Stimulated activated CD8-positive, alpha-beta memory T cell treated with anti-CD3 and anti-CD28 coated beads, Interleukin-15, amount 100 ng/mL, for 4 hours (primary cell): ENCODE measurements at places on chromosomes 5 and 9.

DNA sequence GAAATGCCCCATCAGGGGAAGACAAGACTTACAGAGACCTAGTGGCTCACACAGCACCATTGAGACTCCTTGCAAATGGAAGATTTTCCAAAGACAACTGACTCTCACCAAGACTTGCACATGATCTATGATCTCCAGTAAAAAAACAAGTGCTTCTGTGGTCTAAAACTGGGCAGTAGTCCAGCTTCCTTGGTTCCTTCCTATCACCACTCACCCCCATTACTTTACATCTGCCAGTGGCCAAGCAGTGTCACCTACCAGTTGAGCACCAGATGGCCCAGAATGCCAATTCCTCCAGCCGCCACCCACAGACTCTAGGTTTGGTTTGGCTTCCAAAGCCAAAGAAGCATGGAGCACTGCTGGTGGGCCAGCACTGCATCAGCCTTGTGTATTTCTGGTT is 47.7 kb downstream of the SH3TC2 start:
- DNase-seq, result no peak

DNA sequence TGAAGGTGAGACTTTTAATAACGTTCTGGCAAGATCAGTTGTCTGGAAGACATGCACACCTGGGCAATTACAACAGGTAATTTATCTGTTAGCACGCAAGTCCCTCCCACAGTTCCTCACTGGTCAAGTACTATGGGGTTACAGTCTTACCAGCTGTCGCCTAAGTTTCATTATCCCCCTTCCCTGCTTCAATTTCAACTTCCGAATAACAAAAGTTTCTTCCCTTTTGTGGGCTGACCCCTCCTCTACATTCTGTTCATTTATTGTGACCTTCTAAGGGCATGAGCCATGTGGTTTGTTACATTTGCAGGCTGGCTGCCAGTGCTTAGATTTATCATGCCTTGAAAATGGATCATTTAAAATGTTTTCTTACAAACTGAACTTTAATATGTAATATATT is 16.5 kb downstream of the GAPT start:
- DNase-seq, result no peak

GRCh38 chr9:130768265-130768664 is 66.8 kb upstream of the ABL1 start:
- no peak for DNase-seq

DNA sequence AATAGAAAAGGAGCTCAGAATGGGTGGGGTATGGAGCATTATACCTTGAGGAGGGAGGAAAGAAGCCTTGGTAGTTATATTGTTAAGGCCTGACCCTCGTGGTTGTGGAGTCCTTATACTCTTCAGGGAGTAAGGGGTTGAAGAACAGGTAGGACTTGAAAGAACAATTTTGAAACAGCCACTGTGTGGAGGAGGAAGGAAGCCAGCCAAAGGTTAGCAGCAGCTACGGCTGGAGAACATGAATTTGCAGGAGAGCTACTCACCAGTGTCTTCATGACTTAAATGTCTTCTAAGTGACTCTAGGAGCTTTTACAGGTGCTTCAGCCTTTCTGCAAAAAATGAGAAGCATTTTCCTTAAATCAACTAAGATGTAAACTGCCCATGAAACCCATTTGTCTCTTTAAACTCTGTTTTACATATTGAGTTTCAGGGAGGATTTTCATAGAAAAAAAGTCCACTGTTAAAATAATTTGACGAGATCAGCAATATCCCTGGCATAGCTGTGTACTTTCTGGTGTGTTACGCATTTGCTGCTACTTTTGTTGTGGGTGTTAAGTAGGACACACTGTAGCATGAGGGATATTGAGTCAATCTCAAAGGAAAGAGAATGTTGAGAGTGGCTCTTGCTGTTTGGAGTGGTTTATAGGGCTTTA is 110.6 kb upstream of the ELL2 start:
- no peak for DNase-seq

DNA sequence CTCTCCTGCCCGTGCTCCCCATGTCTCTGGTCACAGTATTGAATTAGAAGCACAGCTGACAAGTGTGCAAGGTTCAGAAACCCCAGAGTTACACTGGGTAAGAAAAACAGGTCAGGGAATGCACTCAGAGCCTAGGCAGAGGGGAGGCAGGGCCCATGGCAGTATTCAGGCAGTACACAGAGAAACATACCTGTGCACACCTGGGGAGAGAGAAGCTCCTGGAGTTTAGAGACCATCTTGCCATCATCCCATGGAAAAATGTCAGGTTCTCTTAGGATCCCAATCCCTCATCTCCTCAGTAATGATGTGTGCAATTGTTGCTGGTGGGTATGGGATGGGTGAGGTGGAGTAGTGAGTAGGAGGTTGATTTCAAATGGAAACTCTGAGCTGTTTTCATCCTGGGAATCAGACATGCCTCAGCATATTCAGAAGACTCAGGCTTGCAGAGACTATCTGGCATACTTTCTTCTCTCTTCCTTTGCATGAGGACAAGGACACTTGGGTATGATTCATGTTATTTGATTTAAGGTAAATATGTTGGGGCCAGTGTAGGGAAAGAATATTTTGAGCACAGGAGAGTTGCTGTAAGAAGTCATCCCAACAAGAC is 228.5 kb downstream of the ESM1 start:
- DNase-seq, result no peak

DNA sequence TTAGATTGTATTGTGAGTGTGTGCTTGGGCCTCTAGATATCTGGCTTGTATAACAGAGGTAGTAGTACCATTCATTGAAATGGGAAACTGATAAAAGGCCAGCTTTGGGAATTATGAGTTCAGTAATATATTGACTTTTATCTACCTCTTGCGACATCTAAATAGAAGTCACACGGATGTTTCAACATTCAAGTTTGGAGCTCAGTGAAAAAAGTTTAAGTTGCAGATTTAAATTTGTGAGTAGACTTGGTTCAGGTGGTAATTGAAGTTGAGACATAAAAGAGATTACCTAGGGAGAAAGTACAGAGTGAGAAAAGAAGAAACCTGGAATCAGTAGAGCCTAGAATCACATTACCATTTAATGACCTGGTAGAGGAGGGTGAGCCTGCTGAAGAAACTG is 189.5 kb downstream of the FER start:
- no peak for DNase-seq

GRCh38 chr5:81883371-81883770 is 88.5 kb upstream of the ATG10 start:
- DNase-seq, result no peak

GRCh38 chr9:108760841-108761240 is 94.9 kb downstream of the ACTL7B start:
- DNase-seq, result no peak

DNA sequence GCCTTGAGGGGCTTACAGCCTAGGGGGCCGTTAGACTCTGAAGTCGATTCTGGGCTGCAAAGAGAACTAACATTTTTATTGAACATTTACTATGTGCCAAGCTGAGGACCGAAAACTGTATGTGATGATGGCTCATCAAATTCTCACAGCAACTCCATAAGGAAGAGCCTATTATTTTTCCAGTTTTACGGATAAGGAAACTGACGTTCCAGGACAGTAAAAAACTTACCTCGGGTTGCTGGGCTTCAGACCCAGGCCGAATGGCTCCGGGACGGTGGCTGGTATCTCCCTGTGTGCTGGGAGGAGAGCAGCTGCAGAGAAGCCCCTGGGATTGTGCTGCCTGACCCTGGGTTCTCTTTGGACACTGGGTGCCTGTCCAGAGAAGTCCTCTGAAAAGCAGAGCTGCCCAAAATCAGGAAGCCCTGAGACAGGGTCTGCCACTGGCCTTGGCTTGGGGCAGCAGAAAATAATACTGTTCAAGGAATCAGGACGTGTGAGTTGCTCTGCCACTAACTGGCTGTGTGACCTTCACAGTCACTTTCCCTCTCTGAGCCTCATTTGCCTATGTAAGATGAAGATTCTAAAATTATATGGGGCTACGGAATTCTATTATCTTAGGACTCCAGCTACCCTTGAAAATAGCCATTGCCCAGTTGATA is 116.3 kb upstream of the CPEB4 start:
- DNase-seq, result no peak

GRCh38 chr5:95884017-95884325 is 61.4 kb upstream of the GLRX start:
- DNase-seq, result no peak

- DNase-seq, result no peak
Measured at GRCh38 chr9:7258688-7259396, 501.1 kb downstream of the KDM4C start.

DNA sequence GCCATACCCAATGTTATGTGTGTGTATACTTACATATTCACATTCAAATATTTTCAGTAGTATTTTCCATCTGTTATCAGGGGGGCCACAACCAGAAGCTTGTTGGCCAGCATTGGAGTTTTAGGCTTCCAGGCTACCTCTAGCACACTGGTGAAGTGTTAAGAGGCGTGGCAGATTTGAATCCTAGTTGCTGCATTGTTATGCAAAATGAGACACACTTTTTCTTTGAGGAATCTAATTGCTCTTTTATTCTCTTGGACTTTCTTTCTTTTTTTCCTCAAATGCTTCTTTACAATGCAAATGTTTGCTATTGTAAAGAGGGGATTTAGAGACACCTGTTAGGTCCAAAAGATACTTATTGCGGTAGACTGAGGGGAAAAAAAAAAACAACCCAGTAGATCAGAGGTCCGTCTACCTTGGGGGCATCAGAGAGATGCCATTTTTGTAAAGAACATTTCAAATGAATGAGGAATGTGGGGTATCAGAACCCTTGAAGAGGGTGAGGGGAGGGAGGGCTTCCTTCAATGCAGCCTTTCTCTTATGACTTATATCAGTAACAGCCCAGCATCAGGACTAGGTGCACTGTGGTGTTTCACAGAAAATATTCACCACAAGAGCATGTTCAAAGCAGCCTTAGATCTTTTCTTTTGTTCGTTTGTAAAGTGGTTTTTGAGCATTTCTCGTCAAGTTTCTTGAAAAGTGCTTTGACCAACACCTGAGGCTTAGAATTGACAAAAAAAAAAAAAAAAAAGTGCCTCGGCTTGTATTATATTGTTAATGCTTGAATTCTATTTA is 3.8 kb downstream of the SMARCA2 start:
- no peak for DNase-seq

DNA sequence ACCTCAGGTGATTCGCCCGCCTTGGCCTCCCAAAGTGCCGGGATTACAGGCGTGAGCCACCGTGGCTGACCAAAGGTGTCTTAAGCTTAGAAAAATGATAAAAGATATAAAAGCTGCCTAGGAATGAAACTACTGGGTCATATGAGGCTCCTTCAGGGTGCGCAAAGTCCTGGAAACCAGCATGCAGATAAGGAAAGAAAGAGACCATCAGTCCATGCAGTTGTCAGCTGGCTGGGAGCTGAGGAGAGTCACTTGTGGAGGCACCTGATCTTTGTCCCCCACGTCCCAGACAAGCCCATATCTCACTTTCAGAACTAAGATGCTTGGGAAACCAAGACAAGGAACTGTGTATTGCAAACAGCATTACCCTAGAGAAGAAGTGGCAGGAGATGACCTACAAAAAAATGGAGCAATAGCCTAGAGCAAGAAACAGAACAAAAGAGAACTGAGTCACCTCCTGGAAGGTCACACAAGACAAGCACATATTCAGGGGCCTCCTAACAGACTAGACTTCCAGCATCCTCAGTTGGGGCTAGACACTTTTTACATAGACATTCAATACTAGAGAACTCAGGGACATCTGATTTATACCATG is 2.8 kb upstream of the CCDC125 start:
- no peak for DNase-seq

- DNase-seq, result no peak
Measured at GRCh38 chr5:157266286-157267007, 524 bp downstream of the CYFIP2 start.

DNA sequence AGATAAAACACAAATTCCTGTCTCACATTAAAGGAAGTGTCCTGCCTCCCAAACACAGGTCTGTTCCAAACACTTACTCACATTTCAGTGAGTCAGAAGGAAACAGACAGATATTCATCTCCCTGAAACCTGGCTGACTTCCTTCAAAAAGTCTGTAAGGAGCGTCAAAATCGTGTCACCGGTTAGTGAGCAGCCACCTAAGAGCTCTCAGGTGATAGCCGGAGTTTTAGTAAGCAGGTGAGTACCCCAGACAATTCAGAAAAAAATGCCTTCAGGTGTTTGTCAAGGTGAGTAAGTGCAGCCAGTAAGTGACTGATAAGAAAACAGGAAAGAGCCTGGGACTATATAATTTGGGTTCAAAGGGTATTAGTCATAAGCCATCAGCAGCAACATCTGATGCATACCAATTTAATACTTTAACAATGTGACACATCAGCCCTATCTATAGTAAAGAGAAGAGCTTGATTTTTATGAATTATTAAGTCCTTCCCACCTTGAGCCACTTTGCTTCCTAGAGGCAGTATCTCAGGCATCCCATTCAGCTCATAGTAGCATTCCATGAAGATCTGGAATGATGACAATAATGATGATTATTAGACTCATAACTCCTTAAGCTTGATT is 1.3 kb upstream of the ITGA2 start:
- DNase-seq, result no peak

- DNase-seq, result no peak
Measured at GRCh38 chr5:168039566-168040248, 251.7 kb upstream of the WWC1 start.

DNA sequence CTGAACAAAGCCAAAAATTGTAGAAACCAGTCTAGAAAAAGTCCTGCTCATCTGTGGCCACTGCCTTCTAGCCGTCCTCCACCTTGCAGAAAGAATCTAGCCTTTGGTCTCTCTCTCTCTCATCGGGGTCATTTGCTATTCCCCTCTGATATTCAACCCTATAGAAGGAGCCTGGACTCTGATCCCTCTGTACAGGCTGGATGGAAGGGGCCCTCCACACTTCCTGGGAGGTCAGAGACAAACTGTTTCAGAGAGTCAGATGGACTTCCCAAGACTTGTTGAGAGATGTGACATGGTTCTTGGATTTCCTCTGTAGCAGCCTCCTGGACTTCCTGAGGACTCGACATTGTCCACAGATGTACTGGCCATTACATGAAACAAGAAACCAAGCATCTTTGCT is 85.0 kb upstream of the RUSC2 start:
- no peak for DNase-seq

DNA sequence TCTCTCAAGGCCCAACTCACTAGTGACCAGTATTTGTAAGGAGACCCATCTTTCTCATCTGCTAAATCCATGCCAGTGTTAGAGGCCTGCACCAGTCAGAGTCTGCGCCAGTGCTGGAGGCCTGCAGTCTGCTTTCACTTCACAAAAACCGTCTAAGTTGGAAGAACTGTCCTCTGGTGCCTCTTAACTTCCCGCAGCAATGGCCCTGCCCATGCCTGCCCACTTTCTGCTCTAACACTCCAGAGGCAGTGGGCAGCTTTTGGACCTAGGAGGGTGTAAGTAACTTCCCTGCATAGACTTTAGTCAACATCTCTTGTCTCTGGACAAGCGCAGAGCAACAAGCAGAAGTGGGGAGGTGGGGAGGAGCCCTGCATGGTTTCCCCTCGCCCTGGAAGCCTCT is 152.9 kb downstream of the AUH start:
- DNase-seq, result no peak

DNA sequence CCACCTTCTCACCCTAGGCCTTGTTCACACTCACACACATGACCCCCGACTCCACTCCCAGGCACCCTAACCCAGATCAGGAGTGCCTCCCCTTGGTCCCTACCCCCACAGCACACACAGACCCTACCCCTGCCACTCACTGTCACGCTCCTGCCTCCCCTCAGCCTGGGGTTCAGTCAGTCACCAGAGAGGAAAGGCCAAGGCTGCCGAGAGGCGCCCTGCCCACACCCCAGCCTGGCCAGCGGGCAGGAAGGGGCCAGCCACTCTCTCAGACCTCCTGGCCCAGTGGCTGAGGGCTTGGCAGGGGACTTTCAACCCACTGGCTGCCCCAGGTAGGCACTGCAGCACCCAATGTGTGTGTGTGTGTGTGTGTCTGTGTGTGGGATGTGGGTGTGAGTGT is 122.4 kb upstream of the MVB12B start:
- no peak for DNase-seq
